MG63 (cell line): ENCODE measurements at places on chromosomes 4 and X.

GRCh38 chr4:113773756-113774155 lies 12.2 kb upstream of the CAMK2D start:
- no peak for DNase-seq

DNA sequence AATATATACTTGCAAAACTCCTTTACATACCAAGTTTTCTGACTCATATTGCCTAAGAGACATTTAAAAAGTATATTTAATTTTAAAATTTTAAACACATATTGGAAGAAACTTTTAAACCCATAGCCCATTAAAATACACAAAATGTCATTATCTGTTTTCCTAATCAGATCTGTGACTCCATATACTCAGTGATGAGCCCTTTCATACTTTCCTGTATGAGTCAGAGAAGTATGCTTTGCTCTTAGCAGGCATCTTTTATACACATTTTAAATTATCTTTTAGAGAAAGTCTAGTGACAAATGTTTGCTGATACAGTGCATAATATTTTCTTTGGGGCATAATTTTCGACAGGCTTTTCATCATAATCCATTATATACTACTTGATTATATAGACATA lies 26.4 kb downstream of the SPIN3 start:
- no peak for DNase-seq

GRCh38 chrX:75156531-75156945 lies 455 bp upstream of the ABCB7 start:
- no peak for DNase-seq

DNA sequence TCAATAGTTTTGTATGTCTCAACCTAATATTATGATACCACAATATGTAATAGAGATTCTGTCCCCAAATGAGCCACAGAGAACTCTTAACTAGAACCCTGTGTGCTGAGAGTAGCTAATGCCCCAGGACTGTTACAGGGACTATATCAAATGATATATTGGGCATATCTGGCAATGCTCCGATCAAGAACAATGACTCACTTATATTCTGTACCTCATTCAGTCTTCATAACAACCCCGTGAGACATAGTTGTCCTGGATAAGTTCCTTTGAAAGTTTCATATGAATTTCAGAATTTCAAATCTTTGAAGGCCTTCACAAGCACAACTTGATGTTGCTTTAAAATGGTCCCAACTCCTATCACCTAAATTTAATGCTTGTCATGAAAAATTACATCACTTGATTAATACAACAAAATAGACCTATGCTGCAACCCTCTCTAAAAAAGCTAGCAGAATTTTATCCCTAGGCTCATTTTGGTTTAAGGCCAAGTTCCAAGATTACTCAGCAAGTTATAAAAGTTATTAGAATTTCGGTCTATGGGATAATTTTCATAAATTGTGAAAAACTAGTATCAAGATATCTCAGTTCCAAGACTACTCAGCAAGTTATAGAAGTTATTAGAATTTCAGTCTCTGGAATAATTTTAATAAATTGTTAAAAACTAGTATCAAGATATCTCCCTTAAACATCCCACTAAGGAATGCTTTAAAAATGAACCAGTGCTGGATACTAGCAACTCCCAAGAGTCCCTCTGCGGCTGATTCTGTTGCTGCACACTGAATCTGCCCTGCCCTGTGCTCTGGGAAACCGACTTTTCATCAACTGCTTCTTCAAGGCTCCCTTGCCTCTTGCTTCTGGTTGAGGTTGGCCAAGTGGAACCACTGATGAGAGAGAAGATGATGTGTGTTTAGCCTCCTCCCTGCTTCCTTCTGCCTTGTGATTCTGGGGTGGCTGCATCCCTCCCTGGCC lies 6.0 kb upstream of the ANXA3 start:
- no peak for DNase-seq

DNA sequence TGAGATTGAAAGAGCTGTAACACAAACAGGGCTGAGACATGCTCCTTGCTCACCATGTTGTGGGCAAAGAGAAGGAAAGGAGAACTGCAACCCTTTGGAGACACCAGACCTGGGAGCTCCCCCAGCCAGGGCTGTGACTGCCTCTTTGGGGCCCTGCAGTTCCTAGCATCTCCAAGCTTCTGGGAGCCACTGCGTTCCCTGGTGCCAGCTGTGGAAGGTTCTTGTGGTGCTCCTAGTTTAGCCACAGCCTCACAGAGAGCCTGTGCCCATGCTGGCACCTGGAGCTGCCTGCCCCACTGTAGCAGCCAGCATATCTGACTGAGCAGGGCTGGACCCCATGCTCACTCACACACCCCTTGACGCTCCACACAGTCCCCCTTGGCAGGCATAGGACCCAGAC lies 141.7 kb downstream of the PDHA2 start:
- no peak for DNase-seq

DNA sequence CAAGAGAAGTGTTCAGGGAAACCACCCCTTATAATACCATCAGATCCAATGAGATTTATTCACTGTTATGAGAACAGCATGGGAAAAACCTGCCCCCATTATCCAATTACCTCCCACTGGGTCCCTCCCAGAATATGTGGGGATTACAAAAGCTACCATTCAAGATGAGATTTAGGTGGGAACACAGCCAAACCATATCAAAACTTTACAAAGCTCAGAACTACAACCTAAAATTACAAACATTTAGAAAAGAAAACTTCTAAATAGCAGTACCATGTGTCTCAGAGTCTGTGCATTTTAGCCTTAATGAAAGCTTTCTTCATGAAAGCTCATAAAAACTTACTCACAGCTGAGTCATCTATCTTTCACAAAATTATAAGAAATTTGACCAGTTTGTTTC lies 1442.8 kb upstream of the PCDH7 start:
- no peak for DNase-seq
